Ovary (tissue), 10 donors: ENCODE measurements at places on chromosomes 11 and 22.

GRCh38 chr11:7581021-7581590 is 67.3 kb downstream of the PPFIBP2 start:
- DNase-seq = no peak

DNA sequence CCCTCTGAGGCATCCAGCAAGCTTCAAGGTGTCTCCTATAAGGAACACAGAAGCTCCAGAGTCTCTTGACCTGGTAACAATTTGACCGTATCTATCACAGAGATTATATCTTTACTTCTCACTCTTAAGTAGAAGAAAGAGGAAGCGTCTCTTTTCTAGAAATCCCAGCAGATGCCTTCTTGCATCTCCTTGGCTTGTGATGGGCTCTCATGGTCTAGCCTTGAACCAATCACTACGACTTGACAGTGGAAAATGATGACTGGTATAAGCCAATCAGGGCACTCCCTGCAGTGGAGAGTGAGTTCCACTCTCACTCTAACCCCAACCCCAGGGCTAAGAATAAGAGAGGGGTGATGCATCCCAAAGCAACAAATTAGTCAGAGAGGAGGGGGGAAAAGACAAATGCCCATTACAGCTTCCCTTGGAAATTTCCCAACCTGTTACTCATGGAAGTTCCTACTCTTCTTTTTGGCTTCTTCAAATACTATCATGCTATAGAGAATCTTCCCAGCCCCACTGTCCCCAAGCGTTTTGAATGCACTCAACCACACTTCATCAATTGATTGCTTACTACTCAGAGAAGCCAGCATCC is 293.5 kb downstream of the MN1 start:
- no peak for DNase-seq

- no peak for DNase-seq
Observed at GRCh38 chr11:99638073-99638553, 617.4 kb downstream of the CNTN5 start.

- no peak for DNase-seq
Observed at GRCh38 chr11:93747122-93747521, 5.7 kb downstream of the C11orf54 start.

- no peak for DNase-seq
Observed at GRCh38 chr11:68411501-68411991, 49.0 kb upstream of the PPP6R3 start.

- no peak for DNase-seq
Observed at GRCh38 chr11:125942771-125943428, 2.9 kb upstream of the VSIG10L2 start.

DNA sequence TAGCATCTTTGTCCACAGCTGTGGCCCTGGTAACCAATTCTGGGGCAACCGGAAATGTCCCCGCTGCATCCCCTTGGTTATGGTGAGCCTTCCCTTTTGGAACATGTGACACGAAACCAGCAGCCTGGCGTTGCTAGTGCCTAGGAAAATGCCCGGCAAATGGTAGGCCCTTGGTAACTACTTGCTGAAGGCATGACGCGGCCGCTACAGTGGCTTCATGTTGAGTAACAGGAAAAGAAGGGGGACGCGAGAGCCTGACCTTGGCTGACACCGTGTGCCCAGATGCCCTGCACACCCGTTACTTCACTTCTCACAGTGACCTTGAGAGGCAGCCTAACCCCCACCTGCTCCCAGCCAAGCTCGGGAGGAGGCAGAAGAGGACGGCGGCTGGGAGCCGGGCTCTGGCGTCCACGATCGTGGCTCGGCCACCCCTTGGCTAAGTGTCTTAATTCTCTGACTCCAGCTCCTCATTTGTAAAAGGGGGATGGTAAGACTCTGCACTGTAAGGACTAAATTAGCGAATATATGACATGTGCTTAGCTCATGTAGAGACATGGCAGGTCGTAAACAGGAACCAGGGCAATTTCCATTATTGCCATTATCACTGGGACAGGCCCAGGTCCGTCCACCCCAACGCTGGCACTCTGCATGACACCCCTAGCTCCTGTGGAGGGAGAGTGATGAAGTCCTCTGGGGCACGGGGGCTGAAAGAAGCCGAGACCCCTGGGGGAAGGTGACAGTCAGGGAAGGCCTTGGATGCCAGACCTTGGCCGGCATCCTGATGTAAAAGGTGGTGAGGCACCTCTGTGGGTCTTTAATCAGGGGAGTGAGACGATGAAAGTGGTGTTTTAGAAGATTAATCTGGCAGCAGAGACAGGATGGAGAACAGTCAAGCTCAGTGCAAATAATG is 18.9 kb downstream of the IFT27 start:
- DNase-seq = peak; percentile 36

GRCh38 chr22:19178065-19178656 is 375 bp downstream of the SLC25A1 start:
- no peak for DNase-seq
